GM19239 (cell line): ENCODE measurements at places on chromosomes 1 and 21.

DNA sequence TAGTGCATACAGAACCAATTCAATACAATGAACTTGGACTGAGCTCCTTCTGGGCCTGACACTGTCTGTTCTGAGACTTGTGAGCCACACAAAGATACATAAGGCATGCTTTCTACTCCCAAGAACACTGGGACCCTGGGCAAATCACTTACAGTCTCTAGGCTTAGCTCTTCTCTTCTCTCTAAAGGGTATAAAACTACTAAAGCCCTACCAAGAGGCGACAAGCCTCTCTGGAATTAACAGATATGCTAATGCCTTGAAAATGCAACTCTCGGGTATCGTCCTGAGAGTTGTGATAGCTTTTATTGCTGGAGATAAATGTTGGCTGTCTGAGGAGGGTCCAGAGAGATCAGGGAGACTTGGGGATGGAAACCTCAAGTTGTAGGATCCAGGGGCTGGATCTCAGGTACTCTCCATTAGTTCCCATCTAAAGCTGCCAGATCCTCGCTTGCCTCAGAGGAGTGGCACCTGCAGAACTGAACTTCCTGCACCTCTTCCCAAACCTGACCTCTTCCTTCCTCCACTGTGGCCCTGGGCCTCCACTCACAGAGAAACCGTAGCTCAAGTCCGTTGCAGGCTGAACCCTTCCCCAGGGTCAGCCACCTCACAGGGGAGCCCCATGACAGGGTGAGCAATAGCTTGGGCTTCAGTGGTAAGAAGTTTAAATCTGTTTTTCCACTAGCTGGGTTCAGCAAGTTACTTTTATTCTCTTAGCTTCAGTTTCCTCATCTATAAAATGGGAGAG, 11.5 kb upstream of the CFAP45 start:
- no peak for DNase-seq

- DNase-seq, result no peak
Observed at GRCh38 chr1:226979115-226979516, 39.0 kb downstream of the COQ8A start.

GRCh38 chr1:39103328-39104157, 77.4 kb downstream of the NDUFS5 start:
- DNase-seq, result no peak

DNA sequence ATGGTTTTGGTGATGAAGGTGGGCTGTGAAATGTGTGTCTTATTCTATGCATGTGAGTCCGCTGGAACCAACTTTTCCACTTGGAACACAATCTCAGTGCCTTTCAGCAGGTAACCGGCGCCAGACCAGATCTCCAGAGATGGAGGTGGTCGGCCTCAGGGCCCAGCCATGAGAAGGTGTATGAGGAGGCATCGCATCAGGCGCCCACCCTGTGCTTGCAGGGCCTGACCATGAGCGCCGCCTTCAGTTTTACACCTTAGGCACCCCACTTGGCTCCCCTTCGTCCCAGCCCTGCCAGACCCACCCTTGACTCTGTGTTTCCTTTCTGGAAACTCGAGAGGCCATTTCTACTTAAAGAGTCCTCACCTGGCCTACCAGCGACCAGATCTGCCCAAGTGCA, 48.6 kb upstream of the ATF3 start:
- no peak for DNase-seq

DNA sequence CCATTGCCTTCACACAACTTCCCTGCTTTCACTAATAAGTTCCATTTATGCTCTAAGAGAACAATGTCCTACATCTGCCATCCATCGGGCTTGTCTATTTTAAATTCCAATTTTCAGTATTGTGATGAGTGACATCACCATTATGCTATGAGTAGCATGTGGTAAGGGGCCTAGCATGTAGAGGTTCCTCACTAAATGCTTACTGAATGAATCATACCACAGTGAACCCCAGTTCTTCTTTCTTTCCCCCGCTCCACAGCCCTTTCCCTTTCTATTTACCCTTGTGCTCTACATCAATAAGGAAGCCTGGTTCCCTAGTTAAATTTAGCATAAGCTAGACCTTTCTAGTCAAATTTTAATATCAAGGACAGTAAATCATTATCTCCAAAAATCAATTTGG, 195.0 kb upstream of the RGS18 start:
- no peak for DNase-seq

GRCh38 chr21:15140321-15141019, 75.7 kb upstream of the NRIP1 start:
- DNase-seq, result no peak
